A549 treated with RU486 at 1 μM for 4 hours (cell line): ENCODE measurements at places on chromosomes 2 and 18. TPM values are rescaled to one million over a fixed set of nuclear protein-coding genes. Genes with fewer than 3 reads are reported as not detected.

KIF1A gene
- 0.56 to 0.75 TPM (median 0.66 TPM) in 5 replicates for total RNA-seq

SERPINB10 gene
- total RNA-seq, result not detected in 5 replicates

TCF23 gene
- not detected in 5 replicates for total RNA-seq

CFAP210 gene
- 0.30 to 0.64 TPM (median 0.37 TPM) in 5 replicates for total RNA-seq

TUBA4B gene
- 0.18 to 0.69 TPM (median 0.35 TPM) in 5 replicates for total RNA-seq
